HCEC 1CT (cell line): ENCODE measurements at places on chromosomes 12 and 14.
A peak's percentile ranks its signal among the peaks of the same experiment; 100 is the strongest.

DNA sequence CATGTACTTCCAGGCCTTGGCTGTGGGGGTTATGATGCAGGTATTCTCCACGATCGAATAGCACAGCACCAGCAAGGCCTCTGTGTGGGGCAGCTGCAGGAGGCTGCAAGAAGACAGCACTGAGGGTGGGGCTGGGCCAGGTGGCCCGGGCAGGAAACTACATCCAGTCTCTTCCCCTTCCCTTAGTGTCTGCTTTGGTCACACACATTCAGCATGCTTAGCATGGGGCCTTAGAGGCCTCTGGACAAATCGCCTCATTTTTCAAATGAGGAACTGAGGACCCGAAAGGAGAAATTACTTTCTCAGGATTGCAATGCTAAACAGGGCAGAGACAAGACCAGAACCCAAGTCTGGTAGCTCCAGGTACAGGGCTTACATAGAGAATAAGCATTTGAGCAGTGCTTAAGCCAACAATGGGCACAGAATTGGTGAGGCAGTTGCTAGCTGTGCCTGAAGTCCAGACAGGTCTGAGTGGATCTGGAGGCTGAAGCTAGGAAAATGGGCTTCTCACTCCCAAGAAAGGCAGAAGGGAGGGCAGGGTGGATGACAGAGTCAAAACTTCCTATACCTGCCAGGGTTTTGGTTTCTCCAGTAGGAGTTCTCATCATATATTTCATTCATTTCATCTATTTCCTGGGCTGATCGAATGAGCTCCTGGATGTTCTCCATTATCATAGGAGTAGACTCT lies 3.5 kb downstream of the ACRBP start:
- no peak for DNase-seq

- DNase-seq = no peak
Observed at GRCh38 chr12:53653595-53653994, 22.3 kb downstream of the ATP5MC2 start.

DNA sequence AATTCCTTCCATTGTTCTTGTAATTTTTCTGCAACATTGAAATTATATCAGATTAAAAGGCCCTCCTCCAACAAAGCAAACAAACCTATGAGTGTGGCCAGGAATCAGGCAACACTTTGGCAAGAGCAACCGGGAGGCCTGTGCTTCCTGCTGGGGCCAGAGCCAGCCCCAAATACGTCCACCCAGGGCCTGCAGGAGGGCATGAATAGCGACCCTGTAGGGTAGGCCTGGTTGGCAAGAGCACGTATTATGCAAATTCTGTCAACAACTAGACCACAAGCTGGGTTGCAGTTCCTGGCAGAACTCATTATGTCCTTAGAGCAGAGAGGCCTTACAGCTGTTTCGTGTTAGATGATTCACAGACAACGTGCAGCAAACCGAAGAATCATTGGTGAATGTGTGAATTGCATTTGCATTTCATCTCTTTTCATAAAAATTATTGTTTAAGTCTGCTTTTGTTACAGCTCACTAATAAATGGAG lies 26.9 kb upstream of the LGALS3 start:
- peak; percentile 96 for DNase-seq

- peak; percentile 17 for DNase-seq
Observed at GRCh38 chr14:72024043-72024407, 91.8 kb downstream of the RGS6 start.

- DNase-seq = no peak
Observed at GRCh38 chr12:129409281-129409680, 494.5 kb downstream of the TMEM132D start.

GRCh38 chr14:100664841-100665510 lies 61.7 kb upstream of the DLK1 start:
- peak; percentile 39 for DNase-seq

- DNase-seq = no peak
Observed at GRCh38 chr12:93614917-93615596, 42.6 kb downstream of the SOCS2 start.

- DNase-seq = no peak
Observed at GRCh38 chr14:77498984-77499527, 440 bp upstream of the ISM2 start.

GRCh38 chr12:69966409-69966808 lies 141.4 kb downstream of the MYRFL start:
- DNase-seq = peak; percentile 8

DNA sequence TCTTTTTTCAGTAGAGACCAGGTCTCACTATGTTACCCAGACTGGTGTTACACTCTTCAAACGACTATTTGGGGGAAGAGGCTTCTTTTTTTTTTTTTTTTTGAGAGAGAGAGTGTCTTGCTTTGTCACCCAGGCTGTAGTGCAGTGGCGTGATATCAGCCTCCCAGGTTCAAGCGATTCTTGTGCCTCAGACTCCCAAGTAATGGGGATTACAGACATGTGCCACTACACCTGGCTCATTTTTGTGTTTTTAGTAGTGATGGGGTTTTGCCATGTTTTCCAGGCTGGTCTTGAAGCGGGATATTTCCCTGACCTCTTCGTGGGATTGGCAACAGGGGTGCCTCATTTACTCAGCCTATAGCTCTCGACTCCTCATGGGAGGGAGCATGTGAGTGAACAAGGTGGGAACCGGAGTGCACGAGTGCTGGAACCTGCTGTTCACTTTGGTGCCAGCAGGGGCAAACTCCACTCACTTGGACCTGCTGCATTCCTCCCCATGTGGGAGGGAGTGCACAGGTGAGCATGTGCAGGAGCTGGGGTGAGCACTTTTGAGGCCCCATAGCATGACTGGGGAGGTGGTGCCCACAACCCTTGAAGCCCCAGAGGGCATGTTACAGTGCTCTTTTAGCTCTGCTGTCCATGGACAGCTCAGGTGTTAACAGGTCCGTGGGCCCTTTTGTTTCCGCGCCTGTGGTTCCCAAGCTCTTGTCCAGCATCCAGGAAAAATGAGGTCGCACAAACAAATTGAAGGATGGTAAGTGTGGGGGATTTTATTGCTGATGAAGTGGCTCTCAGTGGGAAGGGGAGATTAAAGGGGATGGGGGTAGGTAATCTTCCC lies 79.1 kb upstream of the HECTD1 start:
- no peak for DNase-seq

GRCh38 chr12:132285991-132286681 lies 43.3 kb downstream of the GALNT9 start:
- no peak for DNase-seq

DNA sequence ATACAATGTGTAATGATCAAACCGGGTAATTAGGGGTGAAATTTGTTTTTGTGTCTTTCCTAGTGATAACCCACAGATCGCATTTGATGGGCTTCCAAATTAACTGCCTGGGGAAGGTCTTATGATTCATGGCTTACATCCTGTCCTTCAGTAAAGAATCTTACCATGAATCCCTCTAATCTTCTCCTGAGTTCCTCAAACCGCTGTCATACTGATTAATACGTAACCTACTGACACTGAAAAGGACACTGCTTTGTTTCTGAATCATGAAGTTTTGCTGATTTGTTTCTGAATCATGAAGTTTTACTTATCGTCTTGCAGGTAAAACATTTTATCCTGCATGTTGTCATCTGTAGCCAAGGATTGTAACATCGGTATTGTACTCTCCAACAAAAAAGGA lies 52.0 kb upstream of the CRY1 start:
- no peak for DNase-seq
